ENCODE measurements at places on chromosomes 4 and X.

- no peak for DNase-seq
Observed at GRCh38 chrX:63013549-63013948, 337.6 kb downstream of the SPIN4 start.

DNA sequence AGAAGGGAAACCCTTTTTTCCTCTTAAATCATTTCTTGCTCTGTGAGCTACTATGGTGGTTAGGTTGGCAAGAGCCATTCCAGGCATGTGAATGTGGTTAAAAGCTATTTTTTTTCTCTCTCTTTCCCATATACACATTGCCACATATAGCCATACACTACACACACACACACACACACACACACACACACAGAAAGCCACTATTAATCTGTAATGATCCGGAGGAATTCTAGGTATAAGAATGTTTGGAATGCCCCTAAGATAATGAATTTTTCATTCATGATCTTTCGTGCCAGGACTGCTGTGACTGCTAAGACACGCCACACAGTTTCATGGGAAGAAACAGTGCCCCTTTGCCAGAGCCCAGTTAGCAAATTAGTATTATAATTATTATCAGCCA is 21.8 kb upstream of the TLL1 start:
- no peak for DNase-seq

DNA sequence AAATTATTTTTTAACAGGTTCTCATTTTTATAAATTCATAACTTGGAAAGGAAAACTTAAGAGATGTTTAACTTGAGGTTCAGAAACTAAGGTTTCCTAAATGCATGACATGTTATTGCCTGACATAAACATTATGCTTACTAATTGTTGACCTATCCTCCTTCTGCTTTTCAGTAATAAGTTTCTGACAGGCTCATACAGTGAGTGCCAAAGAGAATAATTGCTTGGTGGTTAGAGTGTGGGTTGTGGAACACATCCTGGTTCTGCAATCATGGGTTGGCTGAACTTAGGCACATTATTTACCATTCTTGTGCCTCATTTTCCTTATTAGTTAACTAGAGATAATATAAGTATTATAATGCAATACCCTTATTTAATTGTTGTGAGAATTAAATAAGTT is 56.5 kb downstream of the BMPR1B start:
- no peak for DNase-seq

DNA sequence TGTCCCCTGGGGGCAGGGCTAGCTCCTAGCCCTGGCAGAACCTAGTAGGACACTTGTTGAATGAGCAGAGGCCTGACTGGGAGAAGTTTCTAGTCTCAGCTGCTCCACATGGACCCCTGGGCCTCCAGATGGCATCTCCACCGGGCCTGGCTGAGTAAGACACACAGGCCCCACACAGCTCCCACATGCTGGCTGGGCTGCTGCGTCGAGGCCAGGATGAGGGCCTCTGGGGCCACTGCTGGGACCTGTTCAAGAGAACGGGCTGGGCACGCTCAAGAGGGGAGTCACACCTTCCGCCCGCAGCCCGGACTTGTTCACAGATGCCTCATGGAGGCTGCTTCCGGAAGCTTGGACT is 4.2 kb upstream of the HGFAC start:
- no peak for DNase-seq

DNA sequence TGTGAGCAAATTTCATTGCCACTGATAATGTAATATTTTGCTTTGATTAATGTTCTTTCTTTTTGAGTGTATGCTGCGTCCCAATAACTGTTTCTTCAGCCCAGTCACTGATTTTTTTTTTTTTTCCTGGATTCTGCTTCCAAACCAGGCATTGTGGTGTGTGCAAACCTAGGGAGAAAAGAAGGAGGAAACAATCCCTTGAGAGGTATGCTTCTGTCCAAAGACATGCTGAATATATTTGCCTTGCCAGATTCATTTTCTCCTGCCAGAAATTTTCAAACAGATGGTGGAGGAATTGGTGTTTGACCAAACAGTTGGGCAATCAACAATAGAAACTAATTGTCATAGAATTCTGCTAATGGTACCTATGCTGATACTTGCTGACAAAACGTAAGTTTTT is 753.6 kb downstream of the RPA4 start:
- no peak for DNase-seq

DNA sequence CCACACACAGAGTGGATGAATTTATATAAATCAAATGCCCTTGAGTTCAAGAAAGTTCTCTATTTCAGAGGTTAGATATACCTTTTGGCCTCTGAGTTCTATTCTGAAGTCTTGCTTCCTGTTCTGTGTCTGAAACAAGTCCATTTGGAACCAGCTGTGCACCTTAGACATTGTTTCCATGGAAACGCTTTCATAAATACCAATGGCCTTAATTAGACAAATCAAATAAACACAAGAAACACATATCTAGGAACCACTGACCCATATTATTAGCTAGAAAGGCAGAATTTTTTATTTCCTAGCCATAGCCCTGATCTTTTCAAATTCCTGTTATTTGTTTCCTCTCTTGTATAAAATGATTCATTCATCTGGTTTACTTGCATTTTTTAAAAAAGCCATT is 8.4 kb upstream of the C4orf54 start:
- no peak for DNase-seq

GRCh38 chr4:7472442-7473013 is 37.8 kb upstream of the PSAPL1 start:
- no peak for DNase-seq

- DNase-seq, result no peak
Observed at GRCh38 chr4:10747186-10747585, 62.6 kb upstream of the CLNK start.

DNA sequence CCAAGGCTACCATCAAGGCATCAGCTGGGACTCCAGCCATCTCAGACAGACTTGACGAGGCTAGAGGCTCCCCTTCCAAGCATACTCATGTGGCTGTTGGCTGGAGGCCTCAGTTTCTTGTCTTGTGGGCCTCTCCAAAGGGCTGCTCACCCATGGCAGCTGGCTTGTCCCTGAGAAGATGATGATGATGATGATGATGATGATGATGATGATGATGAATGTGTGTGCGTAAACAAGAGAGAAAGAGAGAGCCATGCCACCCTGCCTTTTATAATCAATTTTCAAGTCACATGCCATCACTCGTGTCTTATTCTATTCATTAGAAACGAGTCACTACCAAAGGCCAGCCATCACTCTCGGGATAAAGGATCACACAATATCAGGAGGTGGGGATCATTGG is 60.5 kb upstream of the ADGRG2 start:
- no peak for DNase-seq
